ENCODE measurements at places on chromosomes 3 and 15. TPM values are rescaled to one million over a fixed set of nuclear protein-coding genes. Genes with fewer than 3 reads are reported as not detected.

GRCh38 chr15:63072023-63072650 lies 29.6 kb downstream of the TPM1 start:
- no peak overlapping the region for H3K27ac ChIP-seq
- no peak for DNase-seq

DNA sequence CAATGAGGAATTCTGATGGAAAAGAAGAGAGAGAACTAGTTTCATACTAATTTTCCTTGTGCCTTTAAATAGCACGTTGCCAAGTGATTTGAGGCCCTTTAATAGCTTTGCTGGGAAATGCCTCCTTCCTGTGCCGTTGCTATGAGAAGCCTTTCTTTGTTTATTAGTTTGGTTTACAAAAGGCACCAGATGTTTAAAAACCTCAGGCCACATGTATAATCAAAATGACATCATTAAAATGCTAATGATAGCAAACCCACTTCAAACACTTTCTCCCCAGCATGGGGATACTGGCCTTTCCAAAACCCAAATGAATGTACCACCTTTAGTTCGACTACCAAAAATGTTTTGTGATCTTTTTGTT lies 50.0 kb upstream of the TBC1D23 start:
- DNase-seq: no peak
- H3K27me3 ChIP-seq: no peaks in the 10 kb centered on the region
- H3K4me1 ChIP-seq: peaks cover 22% of the 10 kb centered on the region

DNA sequence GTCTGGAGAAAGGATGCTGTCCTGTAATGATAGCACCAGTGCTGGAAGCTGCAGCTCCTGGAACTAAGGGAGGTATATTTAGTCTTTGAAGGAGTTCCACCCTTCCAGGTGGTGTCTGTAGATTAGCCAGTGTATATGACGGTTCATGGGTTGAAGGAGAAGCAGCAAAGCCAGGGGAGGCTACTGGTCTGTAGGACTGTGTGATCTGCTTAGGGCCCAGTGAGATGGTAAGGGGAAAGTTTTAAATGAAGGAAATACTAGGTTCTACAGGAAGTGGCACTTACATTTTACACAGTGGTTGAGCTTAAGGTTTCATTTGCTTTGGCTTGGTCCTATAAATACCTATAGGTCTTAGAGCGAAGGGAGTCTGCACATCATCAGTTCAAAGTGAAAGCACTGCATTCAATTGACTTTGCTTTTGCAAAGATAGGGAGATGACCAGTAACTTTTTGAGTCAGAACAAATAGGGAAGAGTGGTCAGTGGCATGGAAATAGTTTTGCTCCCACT lies 5.6 kb downstream of the SLC25A38 start:
- H3K36me3 ChIP-seq: no peaks in the 10 kb centered on the region
- H3K4me1 ChIP-seq: peaks cover 63% of the 10 kb centered on the region
- H3K27me3 ChIP-seq: no peaks in the 10 kb centered on the region
- DNase-seq: no peak

GRCh38 chr15:90819850-90820249 lies 48.5 kb upstream of the FURIN start:
- peak overlapping the region; percentile 13 for H3K27ac ChIP-seq
- no peaks in the 10 kb centered on the region for H3K27me3 ChIP-seq
- H3K36me3 ChIP-seq: no peaks in the 10 kb centered on the region
- peaks cover 11% of the 10 kb centered on the region for H3K4me1 ChIP-seq

AGTR1 gene
- 4.9 TPM for total RNA-seq

ACKR4 gene
- total RNA-seq: 1.1 TPM

TWF2 gene
- total RNA-seq: 109 TPM
